ENCODE measurements at places on chromosomes 16 and 17. TPM values are rescaled to one million over a fixed set of nuclear protein-coding genes. Genes with fewer than 3 reads are reported as not detected.

DNA sequence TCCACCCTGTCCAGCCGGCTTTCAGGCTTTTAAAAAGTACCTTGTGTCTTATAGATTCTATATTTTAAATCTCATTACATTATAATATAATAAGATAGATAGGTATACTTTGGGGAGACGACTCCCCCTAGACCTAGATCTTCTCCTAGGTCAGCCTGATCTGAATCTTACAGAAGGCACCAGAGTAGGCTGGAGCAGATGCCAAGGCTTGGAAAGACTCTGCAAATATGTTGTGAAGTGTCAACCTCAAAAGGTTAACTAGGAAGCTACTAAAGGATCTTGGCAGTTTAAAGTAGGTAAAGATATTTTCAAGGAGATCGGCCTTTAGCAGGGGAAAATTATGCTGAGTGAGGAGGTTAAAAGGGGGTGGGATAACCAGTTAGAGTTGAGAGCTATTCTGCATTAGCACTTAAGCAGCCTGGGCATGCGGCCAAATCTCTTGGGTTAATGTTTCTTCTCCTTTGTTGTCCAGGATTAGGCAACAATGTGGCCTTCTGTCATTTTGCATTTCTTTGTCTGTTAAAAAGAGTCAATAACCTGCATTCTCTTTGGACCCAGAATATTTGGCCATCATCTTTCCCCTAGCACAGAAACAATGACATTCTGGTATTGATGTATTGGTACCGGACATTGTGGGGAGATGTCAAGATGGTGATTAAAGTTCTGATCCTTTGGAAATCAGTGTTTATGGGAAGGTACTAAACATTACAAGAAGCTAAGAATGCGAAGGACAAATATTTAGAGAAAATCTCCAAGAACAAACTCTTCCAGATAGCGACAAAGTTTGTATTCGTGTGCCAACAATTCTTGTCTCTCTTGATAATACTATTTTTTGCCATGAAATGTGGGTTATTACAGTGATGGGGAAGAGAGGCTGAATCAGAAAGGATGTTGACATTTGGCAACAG is 51.2 kb upstream of the DHX40 start:
- peak; percentile 80 for DNase-seq

- DNase-seq: no peak
Observed at GRCh38 chr16:25431472-25431871, 173.8 kb upstream of the ZKSCAN2 start.

DNA sequence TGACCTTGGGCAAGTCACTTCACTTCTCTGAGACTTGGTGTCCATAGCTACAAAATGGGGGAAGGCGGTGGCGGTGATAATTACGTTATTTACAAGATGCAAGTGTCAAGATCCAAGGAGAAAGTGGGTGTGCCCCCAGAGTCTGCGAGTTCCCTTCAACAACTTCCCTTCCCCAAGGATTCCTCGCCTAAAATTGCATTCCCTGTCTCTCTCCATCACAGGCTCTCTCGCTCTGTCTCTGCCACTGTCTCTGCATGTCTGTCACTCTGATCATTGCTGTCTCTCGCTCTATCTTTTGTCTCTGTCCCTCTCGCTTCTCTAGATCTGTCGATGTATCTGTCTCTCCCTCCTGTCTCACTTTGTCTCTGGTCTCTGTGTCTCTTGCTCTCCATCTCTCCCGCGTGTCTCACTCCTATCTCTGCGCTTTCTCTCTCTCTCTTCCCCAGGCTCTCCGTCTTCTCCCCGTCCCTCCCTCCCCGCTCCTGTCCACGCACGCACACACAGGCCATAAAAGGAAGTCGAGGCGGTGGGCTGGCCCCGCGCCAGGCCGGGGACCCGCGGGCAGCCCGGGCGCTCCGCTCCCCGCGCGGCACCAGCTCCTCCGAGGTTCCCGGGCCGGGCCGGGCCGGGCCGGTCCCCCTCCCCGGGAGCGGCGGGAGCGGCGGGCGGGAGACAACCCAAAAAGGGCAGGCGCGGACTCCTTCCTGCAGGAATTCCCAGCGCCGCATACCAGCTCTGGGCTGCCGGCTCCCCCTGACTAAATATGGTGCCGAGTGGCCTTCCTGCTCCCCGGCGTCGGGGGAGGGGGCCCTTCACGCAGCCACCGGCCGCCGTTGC is 1.1 kb upstream of the MYH11 start:
- peak; percentile 14 for DNase-seq

DNA sequence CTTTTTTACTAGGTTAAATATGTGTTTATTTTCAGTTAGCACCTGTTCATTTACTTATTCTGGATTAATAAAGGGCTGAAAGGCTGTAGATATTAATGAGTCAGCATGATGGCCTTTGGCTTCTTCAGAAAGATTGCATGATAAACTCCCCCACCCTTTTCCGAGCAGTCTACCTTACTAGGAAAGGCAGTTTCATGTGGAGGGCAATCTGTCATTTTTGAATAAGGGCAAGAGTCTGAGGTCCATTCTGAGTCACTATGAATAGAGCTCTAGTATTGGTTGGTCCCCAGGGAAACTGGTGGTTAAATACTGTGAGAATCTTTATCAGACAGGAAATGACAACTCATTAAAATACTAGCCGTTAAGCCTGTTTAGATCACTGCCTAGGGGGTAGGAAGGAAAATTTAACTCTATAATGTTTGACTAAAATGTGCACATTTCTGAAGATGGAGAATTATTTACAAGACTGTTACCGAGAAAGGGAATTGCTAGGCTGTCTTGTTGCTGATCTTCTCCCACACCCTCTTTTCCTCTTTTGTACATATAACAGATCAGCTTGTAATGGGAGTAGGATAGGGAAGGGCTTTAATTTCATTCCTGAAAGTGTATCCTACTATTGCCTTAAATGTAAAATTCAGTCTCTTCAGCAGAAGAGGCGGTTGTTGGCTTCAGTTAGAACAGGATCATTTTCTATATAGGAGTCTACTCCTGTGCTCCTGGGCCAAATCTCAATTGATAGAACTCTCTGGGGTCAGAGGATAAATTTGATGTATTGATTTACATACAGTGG is 63.3 kb downstream of the TUBD1 start:
- DNase-seq: peak; percentile 68

DNA sequence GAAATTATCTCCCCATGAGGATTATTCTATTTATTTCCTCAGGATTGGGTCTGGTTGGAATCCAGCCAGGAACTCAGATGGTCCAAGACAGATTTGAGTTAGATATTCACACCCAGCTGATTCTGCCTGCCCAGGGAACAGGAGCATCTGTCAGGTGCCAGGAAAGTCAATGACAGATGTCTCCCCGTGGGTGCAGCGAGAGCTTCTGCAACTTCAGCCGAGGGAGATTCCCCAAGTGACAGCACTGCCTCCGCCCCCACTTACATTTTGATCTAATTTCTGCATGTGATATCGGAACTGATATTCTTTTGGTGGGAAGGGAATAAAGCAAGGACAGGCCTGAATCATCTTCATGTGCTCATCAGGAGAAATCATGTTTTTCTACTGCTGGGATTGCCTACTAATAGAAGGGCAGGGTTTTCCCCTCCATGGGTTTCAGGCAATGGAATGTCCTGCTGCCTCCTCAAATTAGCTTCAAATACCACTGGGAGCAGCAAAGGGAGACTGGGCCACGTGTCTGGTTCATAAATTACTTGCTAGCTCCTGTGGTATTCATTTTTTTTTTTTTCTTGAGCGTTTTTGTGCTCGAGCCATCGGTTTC is 15.7 kb upstream of the DHX8 start:
- no peak for DNase-seq

DNA sequence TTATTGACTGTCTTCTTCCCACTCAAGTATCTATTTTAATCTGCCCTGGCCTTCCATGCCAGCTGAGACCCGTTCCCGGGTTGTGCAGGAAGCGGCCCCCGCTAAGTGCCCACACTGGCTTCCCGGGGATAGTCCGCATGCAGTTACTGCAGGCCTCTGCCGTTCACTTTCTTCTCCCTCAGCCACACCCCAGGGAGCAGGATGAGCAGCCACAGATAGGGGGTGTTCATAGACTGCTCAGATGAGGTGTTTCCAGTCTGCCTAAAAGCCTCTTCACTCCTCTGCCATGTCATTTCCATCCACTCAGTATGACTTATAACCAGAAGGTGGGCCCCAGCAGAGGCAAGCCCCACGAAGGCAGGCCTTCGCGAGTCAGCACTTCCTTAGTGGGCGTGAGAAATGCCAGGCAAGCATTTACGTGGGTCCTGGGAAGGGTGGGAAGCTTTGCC is 7.7 kb downstream of the MED9 start:
- no peak for DNase-seq

- DNase-seq: no peak
Observed at GRCh38 chr17:65457635-65458257, 103.7 kb downstream of the AXIN2 start.

GRCh38 chr17:55659661-55660060 is 63.0 kb downstream of the TMEM100 start:
- DNase-seq: no peak

DNA sequence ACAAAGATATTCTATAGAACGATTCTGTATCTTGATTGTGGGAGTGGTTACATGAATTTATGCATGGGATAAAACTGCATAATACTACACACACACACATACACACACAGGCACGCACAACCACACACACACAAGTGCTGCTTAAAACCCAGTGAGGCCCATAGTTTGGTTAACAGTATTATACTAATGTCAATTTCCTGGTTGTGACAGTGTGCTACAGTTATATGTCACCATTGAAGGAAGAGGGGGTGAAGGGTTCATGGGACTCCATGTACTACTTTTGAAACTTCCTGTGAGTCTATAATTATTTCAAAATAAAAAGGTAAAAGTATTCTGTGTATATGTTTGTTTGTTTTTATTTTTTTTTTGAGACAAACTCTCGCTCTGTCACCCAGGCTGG is 8.1 kb downstream of the ZC3H7A start:
- DNase-seq: no peak

DNA sequence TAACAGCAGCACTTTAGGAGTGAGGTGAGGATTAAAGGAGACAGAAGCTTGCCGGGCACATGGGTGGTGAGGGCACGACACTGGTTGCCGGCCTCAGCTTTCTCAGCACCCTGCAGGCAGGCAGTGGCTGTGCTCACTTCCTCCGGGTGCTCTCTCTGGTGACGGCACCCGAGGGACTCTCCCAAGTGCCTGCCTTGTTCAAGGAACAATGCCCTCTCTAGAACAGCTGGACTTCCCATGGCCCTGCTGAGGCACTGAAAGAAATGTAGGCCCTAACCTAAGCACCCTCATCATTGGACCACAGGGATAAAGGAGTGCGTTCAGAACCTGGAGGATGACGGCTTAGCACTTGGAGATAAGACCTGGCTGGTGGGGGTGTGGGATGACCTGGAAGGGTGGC is 72.7 kb downstream of the N4BP1 start:
- DNase-seq: no peak

DNA sequence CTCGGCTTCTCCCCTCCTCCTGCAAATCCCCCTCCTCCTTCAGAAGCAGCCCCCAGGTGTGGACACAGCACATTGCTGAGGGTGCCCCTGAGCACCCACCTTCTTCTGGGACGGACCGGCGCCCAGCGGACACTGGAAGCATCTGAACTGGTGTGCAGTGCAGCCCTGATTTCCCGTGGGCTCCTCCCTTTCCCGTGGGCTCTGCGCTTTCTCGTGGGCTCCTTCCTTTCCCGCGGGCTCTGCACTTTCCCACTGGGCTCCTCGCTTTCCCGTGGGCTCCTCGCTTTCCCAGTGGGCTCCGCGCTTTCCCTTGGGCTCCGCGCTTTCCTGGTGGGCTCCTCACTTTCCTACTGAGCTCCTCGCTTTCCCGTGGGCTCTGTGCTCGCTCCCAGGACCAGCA is 32.6 kb upstream of the ACSF3 start:
- DNase-seq: no peak

GRCh38 chr17:67221062-67221998 is 23.7 kb downstream of the HELZ start:
- peak; percentile 37 for DNase-seq

GRCh38 chr17:81402981-81403467 is 7.8 kb downstream of the BAHCC1 start:
- DNase-seq: no peak

Gene PRR35
- not detected for total RNA-seq

Gene HIC1
- total RNA-seq: 1.2 TPM

Gene RNF222
- total RNA-seq: not detected

Gene ITGAL
- not detected for total RNA-seq

All from Calu3 (cell line).